Stimulated activated CD4-positive, alpha-beta T cell treated with anti-CD3 and anti-CD28 coated beads, Interleukin-4, amount 100 ng/mL, for 24 hours (primary cell): ENCODE measurements at places on chromosomes 16 and 17.
A peak's percentile ranks its signal among the peaks of the same experiment; 100 is the strongest.

DNA sequence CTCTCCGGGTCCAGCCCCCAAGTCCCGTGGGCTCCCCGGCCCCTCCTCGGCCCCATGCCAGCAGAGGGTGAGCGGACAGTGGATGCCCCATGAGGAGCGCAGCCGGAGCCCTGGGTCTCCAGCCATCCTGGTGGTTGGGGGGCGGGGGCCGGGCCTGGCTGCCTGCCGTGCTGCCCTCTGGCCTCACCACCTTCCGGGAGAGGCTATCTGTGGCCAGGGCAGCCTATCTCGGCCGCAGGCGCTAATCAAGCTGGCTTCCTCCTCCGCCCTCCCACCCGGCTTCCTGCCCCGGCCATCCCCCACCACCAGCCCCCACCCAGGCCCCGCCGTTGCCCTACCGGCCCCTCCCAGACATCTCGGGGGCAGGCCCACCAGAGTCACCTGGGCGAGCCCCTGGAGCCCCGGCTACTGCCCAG, 46.8 kb downstream of the ZFPM1 start:
- no peak for DNase-seq

GRCh38 chr16:779561-779960, 8.6 kb downstream of the RPUSD1 start:
- no peak for DNase-seq

- DNase-seq = no peak
These were observed 21.2 kb downstream of the CDC42EP4 start for GRCh38 chr17:73290399-73291259.

- DNase-seq = no peak
These were observed 18.1 kb downstream of the CLTC start for GRCh38 chr17:59637611-59638310.

GRCh38 chr16:50640391-50640790, 40.7 kb downstream of the SNX20 start:
- DNase-seq = no peak

DNA sequence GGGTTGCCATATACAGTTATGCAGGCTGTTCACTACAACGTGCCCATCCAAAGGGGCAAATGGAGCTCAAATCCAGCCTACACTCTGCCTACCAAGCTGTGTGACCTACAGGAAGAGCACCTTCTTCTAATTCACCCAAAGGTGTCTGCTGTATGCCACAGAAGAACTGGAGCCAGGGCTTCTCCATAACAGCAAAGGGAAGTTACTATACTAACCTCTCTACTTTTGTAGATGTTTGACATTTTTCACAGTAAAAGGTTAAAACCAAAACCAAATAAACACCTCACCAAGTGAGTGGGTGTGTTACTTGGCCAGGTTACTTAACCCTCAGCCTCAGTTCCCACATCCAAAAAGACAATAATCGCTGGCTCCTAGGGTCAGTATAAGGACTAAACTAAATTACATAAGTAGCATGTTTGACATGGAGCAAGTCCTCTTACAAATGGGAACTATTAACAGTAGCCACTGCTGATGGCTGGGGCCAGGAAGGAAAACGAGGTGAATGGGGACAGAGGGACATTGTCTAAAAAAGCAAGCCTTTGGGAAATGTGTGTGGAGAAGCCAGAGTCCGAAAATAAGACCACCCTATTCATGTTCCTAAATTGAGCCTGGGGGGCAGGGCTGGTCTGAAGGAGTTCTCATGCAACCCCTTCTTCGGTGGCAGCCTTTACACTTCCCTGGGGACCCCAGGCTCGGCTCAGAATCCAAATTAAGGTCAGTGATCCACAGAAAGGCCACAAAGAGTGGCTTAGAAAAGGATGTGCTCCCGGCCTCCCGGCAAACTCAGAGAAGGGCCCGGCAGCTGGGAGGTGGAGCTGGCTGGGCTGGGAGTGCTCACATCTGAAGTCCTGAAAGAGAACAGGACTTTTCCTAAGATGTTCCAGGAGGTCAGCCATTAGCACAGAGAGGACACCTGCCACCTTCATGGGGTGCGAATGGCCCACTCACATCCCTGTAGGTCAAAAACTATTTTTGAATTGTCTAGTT, 13.5 kb downstream of the CUEDC1 start:
- DNase-seq = no peak

DNA sequence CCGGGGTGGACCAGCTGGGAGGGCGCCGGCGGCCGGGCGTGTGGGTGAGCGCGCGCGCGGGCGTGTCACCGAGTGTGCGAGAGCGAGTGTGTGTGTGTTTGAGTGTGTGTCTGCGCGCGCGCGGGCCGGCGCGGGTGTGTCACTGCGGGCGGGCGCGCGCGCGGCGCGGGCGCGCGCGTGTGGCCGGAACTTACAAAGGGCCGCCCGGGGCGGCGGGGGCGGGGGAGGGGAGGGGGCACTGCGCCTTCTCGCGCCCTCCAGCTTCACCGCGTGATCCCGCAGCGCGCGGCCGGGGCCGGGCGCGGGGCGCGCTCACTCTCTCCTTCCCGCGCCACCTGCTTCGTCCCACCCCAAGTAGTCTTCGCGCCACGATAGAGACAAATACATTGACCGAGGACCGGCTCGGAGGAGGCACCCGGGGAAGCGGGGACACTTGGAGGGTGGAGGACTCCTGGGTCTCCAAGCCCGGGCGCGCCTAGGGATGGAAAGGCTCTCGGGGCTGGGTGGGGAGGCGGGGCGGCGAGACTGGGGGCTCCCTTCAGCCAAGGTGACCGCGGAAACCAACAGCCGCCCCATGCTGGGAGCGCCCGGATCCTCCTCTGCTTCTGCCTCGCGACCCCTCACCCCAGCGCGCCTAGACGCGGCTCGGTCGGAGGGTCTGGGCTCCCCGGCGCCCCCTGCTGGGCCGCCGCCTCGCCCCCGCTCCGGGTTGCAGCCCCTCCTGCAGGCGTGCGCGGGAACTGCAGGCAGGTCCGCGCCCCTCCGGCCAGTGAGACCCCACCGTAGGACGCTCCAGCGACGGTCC, at the start of gene SRCIN1:
Gene SRCIN1 (minus strand): TSS at position 112 of the 805 bp plus-strand sequence. CDS start 247 bp downstream, outside the sequence.
- DNase-seq = peak; percentile 43

- no peak for DNase-seq
These were observed 93.4 kb upstream of the WSB1 start for GRCh38 chr17:27200476-27200875.

DNA sequence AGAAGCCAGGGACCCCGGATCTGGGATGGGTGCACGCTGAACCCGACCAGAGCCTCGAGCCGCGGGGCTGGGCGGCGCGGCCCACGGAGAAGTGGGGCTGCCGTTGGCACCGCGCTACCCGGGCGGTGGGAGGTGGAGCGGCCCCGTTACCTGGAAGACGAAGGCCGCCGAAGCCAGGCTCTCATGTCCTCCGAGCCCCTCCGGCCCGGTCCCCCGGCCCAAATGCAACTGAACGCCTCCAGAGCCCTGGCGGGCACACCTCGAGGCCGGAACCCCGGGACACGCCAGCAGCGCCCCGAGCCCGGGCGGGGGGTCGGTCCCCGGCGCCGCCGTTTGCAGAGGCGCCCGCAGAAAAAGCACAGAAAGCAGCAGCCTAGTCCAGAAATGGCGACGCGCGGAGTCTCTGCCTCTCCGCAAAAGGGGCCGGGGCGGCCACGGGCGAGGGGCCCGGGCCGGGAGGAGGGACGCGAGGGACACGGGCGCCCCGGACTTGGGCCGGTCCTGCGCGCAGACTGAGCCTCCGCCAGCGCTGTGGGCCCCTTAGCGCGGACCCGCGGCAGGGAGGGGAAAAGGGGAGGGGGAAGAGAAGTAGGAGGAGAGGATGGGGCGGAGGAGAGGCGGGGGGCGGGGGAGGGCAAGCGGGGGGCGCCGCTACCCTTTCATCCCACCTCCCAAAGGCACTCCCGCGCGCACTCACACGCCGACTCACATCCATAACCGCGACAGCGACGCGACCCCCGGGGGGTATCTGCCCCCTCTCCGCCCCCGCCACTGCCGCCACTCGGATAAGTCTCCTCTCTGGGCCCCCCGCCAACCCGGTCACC, 1.4 kb downstream of the AXIN2 start:
- no peak for DNase-seq

DNA sequence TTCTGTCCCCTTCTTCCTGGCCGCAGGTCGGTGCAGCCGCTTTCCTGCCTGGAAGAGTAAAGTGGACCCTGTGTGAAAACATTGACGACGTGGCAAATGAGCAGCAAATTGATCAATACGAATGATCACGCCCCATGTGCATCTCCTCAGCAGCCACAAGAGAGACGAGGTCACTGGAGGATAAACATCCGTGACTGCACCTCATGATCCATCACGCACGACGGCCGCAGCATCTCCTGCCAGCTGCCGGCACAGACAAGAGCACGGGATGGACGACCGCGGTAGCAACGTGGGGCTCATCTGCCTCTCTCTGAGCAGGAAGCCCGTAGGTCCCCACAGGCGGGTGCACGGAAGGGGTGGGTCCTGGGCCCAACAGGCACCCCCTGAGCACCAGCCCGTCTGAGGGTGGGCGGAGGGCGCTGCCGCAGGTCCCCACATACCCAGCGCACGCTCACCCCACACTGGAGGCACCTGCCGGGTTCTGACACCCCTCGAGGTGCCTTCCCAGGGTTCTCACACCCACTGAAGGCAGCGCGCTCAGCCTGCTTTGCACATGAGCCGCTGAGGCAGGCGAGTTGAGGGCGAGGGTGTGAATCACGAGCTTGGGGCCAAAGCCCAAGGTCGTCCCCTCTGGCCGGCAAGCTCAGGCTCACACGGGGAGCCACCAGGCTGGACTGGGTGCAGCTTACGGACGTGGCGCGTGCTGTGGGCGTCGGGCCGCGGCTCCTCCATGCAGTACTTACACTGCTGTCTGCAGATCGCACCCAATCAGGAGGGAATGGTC, 12.3 kb upstream of the CDH15 start:
- no peak for DNase-seq

DNA sequence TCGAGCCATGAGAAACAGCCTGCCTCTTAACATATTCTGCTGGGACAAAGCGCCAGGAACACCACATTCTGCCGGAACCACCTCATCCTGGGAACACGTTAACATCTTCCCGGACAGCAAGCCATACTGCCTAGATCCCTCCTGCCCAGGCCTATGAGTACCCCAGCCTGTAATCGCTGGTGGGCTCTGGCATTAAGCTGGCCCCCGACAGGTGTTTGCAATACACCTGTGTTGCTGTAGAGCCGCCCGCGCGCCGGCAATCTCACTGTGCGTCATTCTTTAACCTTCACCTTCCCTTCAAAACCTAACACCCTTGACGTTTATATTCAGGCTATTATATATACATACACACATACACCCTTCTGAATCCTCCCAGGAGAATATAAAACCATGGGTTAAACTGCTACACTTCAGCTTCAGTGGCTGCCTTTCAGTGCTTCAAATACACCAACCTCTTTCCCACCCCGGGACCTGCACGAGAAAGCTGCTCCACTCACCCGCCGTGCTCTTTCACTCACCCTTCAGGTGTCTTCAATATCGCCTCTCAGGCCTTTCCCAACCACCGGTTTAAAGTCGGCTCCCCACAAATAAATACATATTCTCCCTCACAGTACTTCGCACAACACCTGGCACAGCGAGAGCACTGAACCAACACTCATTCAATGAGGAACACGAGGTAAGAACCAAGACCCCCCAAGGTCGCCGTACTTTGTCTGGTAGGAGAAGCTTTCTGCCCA, 1.0 kb upstream of the ENDOV start:
- DNase-seq = no peak

- DNase-seq = peak; percentile 40
These were observed 852 bp upstream of the HELZ start for GRCh38 chr17:67245694-67246402.

DNA sequence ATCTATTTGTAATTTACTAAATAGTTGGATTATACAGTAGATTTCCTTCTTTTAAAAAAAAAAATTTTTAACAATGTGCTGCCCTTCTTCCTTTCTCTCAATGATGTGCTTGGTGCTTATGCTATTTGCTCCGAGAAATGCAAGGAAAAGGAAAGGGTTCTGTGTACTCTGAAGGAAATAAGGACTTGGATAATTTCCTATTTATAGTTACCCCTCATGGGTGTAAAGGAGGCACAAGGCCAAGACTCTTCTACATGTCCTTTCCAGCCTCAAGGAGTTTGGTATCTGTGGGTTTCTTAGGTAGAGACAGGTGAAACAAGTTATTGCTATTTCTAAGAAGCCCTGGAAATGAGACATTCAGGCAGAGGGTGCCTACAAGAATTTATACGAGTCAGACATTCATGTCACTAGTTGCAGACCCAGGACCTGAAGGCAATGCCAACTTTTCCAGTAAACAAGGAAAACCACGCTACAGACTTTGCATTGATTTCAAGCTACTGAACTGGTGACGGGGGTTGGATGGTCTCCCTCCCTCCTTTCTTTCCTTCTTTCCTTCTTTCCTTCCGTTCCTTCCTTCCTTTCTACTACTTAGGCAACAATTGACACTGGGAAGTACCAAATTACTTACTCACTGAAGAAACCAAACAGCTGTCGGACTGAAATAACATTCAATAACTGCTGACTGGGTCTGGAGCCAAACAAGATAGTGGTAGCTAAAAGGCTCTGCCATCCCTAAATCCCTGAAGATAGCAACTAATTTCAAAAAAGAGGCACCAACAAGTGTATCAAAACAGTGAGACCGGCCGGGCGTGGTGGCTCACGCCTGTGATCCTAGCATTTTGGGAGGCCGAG, 33.8 kb upstream of the GHDC start:
- no peak for DNase-seq

DNA sequence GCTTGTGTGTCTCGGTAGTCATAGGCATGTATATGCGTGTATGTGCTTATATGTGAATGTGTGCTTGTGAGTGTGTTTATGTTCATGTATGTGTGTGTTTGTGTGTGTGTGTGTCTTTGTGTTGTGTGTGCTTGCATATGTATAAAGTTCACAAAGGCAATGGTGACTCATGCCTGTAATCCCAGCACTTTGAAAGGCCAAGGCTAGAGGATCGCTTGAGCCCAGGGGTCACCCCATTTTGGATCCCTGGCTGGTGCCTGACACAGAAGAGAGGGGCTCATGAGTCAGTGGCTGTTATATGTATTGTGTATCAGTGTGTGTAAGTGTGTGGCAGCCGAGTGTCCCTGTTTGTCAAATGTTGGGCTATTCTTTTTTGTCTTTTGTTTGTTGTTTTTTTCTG, 69.3 kb downstream of the ABCC1 start:
- no peak for DNase-seq

DNA sequence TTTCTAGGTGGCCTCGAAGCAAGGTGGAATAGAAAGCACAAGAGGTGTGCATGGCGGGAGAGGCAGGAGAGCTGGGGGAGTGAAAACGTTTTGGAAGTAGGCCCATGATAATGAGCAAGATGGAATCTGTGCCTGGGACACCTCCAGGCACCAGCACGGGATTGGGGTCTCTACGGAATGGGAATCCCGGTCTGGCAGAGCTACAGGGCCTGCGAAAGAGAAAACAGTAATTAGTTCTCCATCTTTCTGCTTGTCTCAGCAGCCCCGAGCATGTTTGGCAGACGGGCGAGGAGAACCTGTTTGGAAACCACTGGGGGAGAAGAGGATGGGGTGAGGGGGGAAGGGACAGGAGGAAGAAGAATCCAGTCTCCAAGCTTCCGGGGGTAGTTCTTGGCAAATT, 258.7 kb downstream of the SOX9 start:
- no peak for DNase-seq

GRCh38 chr17:60079401-60080243, 901 bp upstream of the HEATR6 start:
- DNase-seq = no peak
